ENCODE measurements at places on chromosomes 5 and 9.

- DNase-seq = no peak
Observed at GRCh38 chr5:99674101-99674500, 745.3 kb upstream of the CHD1 start.

- DNase-seq = no peak
Observed at GRCh38 chr5:125011947-125012346, 265.5 kb upstream of the ZNF608 start.

DNA sequence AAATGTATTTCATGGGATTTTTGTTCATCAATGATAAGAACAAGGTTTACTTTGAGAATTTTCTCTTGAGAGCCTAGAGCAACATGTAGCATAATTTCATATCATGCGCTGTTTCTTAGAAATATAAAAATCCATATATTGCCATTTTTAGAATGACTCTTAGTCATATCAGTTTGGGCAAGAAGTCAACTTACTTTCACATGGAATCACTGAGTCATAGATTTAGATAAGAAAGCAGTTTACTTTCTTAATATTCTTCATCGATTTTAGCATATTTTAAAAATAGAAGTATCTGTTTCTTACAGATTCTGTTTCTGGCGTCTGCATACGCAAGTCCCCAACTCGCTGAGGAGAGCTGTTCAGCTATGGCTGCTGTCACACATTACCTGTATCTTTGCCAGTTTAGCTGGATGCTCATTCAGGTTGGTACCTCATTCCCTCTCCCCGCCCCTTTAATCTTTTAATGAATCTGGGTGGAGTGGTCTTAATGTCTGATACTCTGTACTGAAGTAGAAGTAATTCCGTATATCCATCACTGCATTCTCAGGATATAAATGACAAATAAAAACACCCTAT is 406.6 kb downstream of the ADGRV1 start:
- DNase-seq = no peak

- DNase-seq = no peak
Observed at GRCh38 chr9:117335837-117336433, 78.9 kb downstream of the ASTN2 start.

- no peak for DNase-seq
Observed at GRCh38 chr9:128969491-128969890, 22.0 kb downstream of the NUP188 start.

DNA sequence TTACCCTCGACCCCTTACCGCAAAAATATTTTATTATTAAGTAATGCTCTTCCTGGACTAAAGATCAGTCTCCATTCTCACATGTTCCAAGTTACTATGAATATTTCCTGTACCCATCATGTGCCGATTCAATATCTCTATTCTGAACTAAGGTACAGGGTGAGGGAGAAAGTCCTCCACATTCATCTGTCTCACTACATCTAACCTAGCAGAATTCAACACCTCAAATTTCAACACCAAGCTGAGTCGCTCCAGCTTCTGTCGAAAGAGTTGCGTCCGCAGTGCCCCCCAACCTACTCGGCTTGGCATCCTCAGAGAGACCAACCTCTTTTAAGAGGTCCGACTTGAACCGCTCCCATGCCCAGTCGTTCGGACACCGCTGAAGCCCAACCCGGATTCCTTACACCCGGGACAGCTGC is 1.0 kb downstream of the CERT1 start:
- DNase-seq = no peak

DNA sequence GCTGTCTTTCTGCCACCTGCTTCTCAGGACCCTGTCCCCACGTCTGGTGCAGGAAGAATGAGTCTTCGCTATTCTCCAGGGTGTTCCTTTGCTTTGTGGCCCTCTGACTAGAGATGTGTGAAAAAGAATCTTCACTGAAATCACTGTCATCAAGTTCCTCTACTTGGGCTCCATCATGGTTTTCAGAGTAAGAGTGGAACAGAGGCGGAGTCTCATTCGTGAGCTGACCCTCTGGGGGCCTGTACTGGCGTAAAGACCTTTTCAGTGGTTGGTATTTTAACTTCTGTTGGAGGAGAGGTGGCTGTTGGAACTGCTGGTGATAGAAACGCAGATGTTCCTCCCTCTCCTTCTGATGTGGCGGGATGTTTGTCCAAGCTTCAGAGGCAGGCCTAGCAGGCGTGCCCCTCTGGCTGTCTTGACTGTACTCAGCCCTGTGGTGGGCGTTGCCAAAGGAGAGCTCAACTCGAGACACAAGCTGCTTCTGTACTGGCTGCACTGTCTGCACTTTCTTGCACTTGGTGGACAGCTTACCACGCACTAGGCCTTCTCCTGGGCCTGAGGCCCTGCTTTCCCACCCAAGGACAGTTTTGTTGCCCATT is 72.0 kb downstream of the KIF24 start:
- DNase-seq = no peak

GRCh38 chr5:113162208-113162607 is 185.6 kb downstream of the DCP2 start:
- no peak for DNase-seq

DNA sequence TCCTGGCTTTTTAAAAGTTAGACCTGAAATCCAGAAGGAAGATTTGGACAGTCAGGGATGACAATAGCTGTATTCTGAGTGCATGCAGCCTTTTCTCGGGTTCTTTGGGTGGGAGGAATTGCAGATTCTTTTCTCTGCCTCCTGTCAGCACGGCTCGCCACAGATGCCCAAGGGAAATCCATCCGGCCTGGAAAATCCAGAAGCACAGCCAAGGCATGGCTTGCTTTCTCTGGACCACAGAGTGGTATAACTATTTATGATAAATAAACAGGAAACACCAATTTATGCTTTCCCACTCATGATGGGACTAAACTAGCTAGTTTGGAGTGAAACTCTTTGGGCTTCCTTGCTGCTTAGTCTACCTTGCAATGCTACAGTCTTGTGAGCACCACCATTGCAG is 59.1 kb downstream of the C9orf152 start:
- no peak for DNase-seq

GRCh38 chr9:16133556-16134227 is 580.8 kb downstream of the CCDC171 start:
- DNase-seq = peak; percentile 74

DNA sequence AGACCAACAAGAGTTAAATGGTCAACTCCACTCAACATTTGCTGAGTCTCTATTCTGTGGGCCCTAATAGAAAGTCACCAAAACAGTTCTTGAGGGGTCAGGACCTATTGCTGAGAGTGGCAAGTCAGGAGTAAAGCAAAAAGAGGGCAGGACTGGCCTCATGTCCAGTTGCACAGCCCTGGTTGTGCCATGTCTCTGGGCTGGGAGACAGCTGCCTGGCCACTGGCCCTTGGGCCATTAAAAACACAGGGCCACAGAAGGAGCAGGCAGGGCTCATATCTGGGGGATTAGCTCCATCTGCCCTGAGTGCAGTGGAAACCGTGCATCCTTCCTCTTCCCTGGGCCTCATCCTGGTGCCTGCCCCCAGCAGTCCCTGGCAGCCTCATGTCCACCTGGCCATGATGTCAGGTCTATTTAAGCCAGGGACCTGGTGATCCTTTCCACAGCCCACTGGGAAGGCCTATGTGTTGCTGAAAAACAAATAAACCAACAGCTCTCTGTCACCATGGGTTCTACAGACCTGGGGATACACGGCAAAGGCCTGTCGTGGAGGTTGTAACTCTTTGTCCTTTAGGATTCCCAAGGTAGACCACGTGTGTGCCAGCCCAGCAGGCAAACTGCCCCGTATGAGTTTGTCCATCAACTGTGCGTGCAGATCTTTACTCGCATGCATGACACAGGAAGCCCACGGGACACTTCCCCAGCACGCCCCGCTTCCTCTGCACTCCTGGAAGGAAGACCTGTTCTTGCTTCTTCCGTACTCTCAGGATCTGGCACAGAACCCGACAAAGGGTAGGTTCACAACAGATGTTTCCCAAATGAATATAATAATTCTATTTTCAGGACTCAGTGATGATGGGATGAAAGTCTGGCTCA is 148.8 kb downstream of the MTX3 start:
- no peak for DNase-seq

DNA sequence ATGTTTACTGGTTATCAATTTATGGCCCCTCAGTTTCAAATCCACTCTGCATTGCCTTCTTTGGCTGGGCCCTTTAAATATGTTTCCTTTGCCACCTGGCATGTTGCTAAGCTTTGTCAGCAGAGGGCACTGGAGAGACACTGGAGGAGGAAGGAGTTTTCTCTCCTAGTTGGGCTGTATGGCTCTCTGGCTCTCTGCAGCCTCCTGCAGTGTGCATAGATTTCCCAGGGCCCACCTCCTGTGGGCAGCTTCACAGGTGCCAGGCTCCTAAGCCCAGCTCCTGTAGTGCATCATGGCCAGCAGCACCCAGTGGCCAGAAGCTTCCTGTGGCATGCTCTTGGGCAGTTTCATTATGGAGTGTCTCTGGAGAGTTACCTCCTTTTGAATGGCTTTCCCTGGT is 23.3 kb downstream of the CAVIN4 start:
- DNase-seq = peak; percentile 58

DNA sequence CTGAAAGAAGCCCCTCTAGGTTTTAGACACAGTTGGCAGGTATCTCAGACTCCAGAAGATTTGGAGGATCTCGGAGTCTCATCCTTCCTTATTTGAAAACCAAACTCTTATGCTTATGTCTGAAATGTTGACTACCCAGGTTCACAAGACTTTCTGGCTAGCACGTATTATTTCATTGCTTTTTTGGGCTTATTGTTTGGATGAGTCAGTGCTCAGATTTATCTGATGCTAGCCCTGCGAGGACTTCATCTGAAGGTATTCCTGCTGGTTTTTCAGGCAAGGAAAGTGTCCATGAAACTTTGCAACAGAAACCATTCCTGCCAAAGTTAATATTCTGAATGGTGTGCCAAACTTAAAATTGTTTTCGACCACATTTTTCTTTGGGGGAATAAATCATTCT is 8.5 kb downstream of the OSTF1 start:
- DNase-seq = no peak

GRCh38 chr9:107308461-107308860 is 25.4 kb downstream of the RAD23B start:
- DNase-seq = no peak

DNA sequence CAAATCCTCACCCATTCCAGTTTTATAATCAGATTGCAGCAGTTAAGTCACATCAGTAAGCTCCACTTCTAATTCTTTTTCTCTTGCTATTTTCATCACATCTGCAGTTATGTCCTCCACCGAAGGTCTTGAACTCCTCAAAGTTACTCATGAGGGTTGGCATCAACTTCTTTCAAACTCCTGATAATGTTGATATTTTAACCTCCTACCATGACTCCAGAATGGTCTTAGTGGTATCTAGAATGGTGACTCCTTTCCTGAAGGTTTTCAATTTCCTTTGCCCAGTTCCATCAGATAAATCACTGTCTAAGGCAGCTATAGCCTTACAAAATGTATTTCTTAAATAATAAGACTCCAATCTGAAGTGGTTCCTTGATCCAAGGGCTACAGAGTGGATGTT is 53.8 kb upstream of the EDIL3 start:
- DNase-seq = no peak

DNA sequence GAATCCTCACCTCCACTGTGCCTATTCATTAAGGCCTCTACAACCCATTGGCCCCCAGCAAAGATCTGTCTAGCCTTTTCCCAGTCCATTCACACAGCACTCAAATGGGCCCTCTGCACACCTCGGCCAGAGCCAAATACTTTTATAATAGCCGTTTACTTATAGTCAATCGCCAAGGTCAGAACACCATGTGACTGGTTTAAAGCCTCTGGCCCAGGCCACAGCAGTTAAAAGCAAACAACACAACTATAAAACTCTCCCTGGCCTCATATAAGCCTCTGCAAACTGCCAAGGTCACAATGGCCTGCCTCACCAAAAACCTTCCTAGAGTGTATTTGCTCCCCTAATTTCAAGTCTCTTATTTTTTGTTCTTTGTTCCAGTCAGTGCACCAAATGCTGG is 562.6 kb downstream of the CAAP1 start:
- no peak for DNase-seq

DNA sequence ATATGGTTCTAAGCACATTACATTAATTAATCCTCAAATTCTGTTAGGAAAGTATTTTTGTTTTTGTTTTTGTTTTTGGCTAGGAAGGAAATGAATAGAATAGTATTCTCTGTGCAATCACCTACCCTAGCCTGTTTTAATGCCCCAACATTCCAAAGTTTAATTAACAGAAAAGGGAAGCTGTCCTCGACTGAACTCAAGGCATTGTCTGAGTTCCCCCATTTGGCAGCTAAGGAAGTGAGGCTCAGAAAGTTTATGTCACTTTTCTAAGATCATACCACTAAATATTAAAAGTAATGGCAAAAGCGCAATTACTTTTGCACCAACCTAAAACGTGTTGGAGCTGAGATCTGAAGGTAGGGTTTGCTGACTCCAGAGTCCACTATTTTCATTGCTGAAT is 59.8 kb downstream of the FGF1 start:
- DNase-seq = no peak

GRCh38 chr5:138829341-138829740 is 45.8 kb downstream of the LRRTM2 start:
- DNase-seq = no peak

GRCh38 chr5:66013397-66013796 is 87.0 kb downstream of the ERBIN start:
- no peak for DNase-seq

- no peak for DNase-seq
Observed at GRCh38 chr5:95445995-95446394, 54.8 kb downstream of the FAM81B start.

DNA sequence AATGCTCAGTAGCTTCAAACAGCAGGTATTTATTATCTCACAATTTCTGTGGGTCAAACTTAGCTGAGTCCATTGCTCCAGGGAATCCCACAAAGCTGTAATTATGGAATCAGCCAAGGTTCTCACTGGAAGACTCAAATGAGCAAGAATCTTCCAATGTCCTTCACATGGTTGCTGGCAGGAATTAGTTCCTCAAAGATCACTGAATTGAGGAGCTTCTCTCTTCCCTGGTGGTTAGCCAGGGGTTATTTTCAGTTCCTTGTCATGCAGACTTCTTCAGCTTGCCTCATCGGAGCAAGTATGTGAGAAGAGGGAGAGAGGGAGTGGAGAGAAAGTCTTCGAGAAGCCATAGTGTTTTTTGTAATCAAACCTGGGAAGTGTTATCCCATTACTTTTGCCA is 2331.9 kb downstream of the MAT2B start:
- no peak for DNase-seq

GRCh38 chr5:138491284-138491648 is 26.0 kb downstream of the EGR1 start:
- DNase-seq = no peak

DNA sequence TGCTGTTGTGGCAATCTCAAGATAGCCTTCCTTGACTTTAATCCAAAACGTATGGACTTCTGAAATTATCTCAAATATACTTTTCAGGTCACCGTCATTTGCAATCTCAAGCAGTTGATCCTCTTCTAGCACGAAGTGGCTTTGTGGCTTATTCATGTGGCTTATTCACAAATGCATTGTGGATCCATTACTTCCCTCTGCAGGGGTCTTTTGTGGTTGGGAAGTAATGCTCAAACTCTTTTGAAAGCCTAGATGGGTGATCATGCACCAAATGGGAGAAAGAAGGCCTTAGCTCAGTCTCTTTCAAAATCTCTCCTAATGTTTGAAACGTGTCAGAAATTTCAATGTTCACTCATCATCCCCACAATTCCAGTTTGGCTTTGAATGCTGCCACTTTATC is 597.2 kb upstream of the CDH10 start:
- DNase-seq = no peak
